Amniotic epithelial cell (primary cell): ENCODE measurements at places on chromosomes 3 and 15.

GRCh38 chr15:29612096-29612495, 210.2 kb downstream of the TJP1 start:
- DNase-seq, result peak; percentile 87

DNA sequence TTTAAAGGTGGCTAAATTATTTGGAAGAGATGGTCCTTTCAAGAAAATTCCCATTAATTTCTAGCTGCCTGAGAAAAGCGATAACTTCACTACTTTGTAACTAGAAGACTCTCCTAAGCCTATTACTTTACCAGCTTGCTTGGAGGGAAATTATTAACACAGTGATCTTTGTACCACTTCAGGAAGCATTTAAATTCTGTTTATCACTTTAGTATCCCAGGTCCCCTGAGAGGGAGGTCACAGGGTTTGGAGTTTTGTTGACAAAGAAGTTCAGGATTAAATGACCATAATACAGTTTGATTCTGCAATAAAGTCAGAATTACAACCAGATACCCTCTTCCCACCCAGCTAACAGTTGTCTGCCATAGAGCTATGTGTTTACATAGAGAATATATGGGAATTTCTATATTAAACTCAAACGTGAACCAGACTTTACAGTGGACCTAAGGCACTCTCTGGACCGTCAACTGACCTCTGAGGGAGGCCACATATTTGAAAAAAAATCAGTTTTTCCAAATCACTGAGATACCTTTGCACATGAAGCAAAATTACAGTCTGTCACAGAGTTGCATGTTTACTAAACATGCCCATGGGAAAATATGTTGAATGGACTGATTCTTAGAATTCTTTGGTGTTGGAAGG, 3.0 kb downstream of the SLC27A2 start:
- DNase-seq, result no peak

DNA sequence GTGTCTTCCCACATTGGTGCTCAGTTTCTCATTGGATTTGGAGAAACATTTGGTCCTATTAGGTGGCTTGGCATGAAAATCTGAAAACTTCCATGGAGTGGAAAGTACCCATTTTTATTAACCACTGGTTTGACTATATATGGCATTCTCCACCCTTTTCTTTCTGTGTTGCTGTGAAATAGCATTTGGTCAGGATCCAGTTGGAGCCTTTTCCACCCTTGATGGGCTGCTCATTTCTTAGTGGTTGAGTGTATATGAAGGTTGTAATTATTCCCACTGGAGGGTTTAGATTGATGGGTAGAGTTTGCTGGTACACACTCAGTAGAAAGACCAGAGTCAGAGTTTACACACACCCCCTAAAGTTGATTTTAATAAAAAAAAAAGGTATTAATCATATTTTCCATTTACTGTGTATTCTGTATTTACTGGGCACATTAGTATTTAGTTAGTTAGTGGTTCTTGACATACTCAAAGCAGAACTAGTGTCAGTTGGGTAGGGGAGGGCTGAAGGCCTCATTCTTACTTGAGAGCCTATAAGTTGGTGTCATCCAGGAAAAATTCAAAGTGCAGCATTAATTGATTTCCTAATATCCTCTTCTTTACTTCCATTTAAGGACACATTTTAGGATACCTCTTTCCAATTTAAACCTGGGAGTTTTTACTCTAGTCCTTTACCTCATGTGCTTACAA, 69.5 kb downstream of the FLNB start:
- DNase-seq, result no peak

GRCh38 chr15:74785194-74786032, 3.5 kb downstream of the CSK start:
- no peak for DNase-seq

- no peak for DNase-seq
These were observed 7.9 kb downstream of the AP4E1 start for GRCh38 chr15:50916400-50916799.

- no peak for DNase-seq
These were observed 208.4 kb upstream of the CD96 start for GRCh38 chr3:111333642-111334041.

- no peak for DNase-seq
These were observed 263.0 kb downstream of the ULK4 start for GRCh38 chr3:41698898-41699297.

GRCh38 chr3:42815826-42816225, 6.6 kb downstream of the ACKR2 start:
- DNase-seq, result no peak

GRCh38 chr15:75952525-75952924, 48.8 kb downstream of the FBXO22 start:
- no peak for DNase-seq

DNA sequence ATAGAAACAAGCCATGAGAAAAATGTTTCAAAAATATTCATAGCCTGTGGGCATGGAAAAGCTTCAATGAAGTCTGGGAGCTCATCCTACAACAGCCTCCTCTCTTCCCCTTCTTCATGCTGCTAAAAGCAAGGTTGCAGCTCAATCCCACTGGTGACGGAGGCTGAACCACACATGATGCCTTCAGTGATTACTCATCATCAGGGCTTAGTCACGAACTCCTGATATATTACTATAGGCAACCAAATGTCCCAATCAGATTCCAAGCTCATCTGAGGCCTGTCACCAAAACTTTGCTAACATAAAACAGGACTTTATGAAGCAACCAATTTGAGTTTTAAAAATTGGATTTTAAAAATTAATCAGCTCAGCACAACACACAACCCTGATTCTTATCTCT, 24.0 kb upstream of the SLC24A5 start:
- DNase-seq, result peak; percentile 90

GRCh38 chr3:16423947-16424673, 89.4 kb downstream of the RFTN1 start:
- DNase-seq, result no peak

- DNase-seq, result peak; percentile 86
These were observed 18.1 kb upstream of the RAF1 start for GRCh38 chr3:12681943-12682390.

- DNase-seq, result no peak
These were observed 46.6 kb downstream of the ABTB1 start for GRCh38 chr3:127719369-127719768.

DNA sequence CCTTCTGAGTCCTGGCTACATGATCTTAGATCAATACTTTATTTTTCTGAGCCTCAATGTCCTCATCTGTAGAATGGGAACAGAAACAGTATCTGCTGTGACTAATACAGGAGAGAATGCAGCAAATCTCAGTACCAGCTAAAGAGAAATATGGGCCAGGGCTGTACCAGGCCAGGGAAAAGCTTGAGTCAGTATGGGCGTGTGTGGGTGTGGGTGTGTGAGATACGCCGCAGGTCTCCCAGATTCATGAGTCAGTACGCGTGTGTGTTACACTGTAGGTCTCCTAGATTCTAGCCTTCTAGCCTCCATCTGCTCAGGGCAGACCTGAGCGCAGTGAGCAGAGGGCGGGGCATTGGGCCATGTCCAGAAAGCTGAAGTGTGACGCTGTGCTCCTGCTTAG, 15.2 kb downstream of the GNAI2 start:
- DNase-seq, result peak; percentile 98

- DNase-seq, result no peak
These were observed 62.3 kb upstream of the ARL8B start for GRCh38 chr3:5059782-5060181.

GRCh38 chr3:116552246-116552645, 107.0 kb upstream of the LSAMP start:
- DNase-seq, result no peak

DNA sequence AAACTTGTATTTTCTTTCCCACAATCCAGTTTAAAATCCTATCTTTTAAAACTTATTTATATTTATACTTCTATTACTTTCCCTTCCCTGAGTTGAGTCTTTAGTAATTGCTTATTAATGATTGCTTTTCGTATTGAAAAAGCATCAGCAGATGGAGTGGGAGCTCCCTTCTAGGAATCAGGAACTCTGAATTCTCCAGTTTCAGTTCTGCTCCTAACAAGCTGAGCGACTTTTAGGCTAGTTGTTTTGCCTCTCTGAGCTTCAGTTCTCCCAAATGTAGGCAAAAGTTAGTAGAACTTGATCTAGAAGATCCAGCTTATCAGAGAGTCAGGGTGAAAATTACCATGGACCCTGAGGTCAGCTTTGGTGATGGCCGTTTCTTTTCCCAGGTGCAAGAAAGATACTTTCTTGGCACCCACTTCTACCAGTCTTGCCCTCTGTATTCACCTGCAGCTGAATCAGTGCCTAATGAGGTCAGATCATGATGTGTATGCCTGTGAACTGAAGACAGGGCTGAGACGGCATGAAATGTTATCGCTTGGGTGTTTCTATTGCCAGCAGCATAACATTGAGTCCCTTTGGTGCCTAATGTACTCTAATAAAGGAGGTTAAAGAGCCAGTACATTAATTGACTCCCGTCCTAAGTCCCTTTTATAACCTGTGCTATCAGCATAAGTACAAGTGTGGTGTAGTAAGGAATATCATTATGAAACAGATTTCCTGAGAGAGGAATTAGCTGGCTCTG, 194.5 kb upstream of the TBC1D5 start:
- DNase-seq, result no peak

GRCh38 chr15:48374472-48374871, 43.2 kb downstream of the DUT start:
- peak; percentile 47 for DNase-seq

DNA sequence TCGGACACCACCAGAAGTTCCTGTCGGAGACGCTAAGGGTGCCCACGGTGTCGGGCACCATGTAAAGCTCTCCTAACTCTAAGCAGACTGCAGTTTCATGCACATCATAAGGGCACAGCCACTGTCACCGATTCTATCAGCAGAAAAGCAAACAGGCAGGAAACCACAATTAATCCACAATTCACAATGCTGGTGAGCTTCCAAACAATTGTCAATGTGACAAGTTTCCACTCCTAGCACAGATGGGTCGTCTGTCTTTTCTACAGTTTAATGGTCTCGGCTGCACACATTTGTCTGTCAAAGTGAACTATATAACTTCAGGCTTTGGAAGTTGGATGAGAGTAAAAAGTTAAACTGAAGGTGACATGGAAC, 8.8 kb upstream of the OCA2 start:
- DNase-seq, result no peak

DNA sequence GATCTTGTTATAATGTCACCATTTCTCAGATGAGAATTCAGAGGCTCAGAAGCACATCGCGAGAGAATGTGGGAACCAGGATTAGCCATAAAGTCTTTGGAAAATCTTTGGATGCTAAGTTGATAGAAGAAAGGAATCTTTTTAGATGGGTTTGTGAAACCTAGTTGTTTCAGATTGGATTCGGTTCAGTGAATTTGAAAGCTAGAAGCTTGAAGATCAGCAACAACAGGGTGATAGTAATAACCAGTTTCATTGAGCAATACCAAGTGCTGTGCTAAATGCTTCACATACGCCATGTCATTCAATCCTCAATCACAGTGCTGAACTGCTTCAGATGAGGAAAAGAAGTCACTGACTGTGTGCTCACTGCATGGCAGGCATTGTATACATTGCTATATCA, 47.4 kb upstream of the MITF start:
- peak; percentile 24 for DNase-seq

DNA sequence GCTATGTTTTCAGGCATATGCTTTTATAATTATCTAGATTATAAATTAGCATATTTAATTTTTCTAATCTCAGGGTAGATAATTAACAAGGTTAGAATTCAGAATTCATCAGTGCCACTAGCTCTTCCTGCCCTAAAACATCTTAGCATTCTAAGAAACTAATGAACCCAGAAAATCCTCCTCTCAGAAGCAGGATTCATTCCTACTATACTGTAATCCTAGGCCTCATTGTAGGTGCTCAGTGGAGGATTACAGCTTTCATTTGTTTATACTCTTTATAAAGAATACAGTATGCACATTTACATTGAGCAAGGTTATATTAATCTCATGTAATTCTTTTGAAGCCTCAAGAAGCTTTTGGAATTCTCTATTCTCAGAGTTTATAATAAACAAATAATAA, 20.9 kb downstream of the ACAD11 start:
- no peak for DNase-seq

GRCh38 chr15:81400640-81401236, 26.7 kb upstream of the TMC3 start:
- DNase-seq, result peak; percentile 54

GRCh38 chr3:127218454-127218922, 25.6 kb downstream of the PRR23E start:
- no peak for DNase-seq

- DNase-seq, result peak; percentile 49
These were observed 18.3 kb downstream of the UBAP1L start for GRCh38 chr15:65096481-65097385.

DNA sequence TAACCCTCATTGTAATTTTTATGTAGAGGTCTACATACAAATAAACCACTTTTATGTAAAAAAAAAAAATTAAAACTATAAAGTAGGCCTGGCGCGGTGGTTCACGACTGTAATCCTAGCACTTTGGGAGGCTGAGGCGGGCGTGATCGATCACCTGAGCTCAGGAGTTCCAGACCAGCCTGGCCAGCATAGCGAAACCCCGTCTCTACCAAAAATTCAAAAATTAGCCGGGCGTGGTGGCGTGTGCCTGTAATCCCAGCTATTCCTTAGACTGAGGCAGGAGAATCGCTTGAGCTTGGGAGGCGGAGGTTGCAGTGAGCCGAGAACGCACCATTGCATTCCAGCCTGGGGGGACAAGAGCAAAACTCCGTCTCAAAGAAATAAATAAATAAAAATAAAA, 766 bp upstream of the SLC12A6 start:
- no peak for DNase-seq

GRCh38 chr3:57544181-57545125, at the start of gene DNAH12:
Gene DNAH12, minus strand, starts transcription at chr3:57544344. Its CDS starts 1,474 bp downstream, at chr3:57542870.
- DNase-seq, result no peak

DNA sequence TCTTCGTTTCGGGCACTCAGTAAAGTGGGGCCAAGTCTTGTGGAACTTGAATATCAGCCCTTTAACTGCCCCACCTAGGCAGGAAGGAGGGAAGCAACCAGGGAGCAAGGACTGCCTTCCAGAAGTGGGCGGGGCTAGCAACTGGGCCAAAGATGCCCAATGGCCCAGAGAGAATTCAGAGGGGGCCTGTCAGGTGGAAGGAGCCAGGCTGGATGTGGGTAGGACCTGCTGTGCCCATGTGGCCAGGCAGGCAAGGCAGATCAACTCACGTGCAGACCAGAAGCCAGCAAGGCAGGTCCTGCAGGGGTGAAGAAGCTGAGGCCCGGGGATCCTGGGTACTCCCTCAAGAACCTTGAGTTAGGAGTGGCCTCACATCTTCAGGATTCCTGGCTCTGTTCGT, 5.5 kb downstream of the MAP6D1 start:
- DNase-seq, result no peak

- peak; percentile 50 for DNase-seq
These were observed 37.1 kb downstream of the PSMD6 start for GRCh38 chr3:63986146-63986545.
